Head of caudate nucleus (tissue), 42 donors: ENCODE measurements at places on chromosomes 7 and 10.
A peak's percentile ranks its signal among the peaks of the same experiment; 100 is the strongest.

GRCh38 chr10:48965460-48965859 is 25.8 kb upstream of the LRRC18 start:
- no peak for DNase-seq

DNA sequence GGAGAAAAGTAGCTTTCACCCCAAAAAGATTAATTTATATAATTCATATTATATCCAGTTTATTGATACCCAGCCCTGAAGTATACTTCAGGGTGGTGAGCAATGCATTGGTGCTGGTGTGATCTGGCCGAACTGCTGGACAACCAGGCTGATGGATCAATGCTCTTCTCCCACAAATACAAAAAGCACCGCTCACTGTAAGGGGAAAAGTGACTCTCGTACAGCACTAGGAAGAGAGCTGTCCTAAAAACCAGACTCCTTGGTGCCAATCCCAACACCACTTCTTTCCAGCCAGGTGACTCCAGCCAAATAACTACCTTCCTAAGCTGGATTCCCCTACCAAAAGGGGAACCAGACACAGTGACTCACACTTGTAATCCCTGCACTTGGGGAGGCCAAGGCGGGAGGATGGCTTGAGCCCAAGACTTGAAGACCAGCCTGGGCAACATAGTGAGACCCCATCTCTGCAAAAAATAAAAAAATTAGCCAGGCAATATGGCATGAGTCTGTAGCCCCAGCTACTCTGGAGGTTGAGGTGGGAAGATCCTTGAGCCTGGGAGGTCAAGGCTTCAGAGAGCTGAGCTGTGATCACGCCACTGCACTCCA is 13.1 kb upstream of the TNPO3 start:
- no peak for DNase-seq

GRCh38 chr7:134865001-134865845 is 85.8 kb downstream of the CALD1 start:
- DNase-seq = no peak

DNA sequence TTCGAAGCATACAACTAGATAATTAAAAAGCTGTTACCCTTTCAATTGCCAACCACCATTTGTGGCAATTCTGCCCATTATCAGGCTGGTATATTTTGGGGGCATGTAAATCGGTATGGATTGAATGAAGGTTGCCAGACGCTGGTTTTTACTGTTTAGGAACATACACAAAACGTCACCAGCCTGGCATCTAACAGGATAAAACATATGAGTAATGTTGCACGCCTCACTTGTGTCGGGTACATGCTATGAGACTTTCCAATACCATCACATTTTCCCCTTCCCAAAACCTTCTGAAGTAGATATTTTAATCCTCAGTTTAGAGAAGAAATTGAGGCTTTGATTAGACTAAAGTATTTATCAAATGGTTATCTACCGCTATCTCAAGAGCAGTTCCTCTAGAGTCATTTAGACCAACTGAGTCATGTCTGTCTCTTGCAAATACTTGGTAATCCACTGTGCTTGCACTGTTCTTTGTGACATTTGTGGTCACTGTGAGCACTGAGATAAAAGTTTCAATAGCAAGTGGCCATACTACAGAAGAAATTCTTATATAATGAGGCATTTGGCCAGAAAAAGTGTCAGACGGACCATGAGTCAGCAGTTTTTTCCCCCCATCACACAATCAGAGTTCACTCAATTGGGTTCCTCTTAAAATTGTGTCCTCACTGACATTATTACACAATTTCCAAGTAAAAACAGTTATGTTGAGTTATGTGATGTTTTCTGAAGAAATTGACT is 498.7 kb downstream of the NXPH1 start:
- DNase-seq = no peak

DNA sequence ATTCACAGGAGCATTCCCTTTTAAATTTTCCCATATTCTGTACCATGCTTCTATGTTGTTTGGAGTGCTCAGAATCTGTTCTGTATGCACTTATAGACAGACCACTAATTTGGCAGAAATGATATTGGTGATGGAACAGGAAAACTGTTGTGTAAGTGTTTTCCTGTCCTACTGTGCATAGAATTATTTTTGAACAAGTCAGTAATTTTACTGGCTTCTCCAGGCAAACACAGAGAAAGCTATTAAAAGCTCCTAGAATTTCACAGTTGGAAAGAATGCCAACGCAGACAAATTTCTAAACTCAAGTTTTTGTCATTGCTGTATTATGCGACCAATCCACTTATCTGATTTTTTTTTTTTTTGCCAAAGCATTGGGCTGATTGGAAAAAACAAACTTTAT is 55.7 kb downstream of the ANKMY2 start:
- DNase-seq = no peak

DNA sequence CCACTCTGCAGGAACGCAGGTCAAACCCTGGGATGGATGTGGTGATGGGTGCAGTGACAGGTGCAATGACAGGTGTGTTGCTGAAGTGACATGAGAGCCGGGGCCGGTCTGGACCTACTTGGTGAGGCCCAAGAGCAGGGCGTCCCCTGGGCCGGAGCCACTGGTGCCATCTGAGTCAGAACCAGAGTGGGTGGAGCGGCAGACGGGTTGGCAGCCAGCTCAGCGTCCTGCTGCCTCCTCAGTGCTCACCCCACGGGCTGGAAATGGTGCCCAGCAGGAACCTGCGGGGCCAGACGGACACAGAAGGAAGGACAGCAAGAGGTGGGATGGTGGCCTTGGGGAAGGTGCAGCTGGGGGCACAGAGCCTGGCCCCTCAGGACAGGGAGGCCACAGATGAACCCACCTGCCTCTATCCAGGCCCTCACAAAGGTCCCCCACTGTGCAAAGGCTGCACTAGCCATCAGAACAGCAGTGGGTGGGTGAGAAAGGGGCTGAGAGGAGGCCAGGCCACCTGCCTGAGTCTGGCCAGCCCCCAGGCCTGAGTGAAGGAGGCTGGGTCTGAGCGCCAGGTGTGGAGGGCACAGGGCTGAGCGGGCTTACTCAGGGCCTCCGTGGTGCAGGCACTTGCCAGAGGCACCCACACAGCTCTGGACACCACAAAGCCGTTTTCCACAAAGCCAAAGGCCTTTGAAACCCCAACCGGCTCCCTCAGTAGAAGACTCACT is 129.0 kb upstream of the PPP2R2D start:
- DNase-seq = peak; percentile 24

DNA sequence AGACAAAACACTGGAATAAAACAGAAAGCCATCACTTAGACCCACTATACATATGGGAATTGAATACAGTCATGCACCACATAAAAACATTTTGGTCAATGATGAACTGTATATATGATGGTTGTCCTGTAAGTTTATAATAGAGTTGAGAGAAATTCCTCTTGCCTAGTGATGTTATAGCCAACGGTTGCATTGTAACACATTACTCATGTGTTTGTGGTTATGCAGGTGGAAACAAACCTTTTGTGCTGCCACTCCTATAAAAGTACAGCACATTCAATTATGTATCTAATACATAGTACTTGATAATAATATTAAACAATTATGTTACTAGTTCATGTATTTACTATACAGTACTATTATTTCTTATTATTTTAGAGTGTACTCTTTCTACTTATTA is 381.2 kb upstream of the MBL2 start:
- DNase-seq = no peak

GRCh38 chr7:132193898-132194297 is 382.4 kb downstream of the PLXNA4 start:
- DNase-seq = no peak

- DNase-seq = no peak
Measured at GRCh38 chr7:155198196-155198892, 99.3 kb upstream of the INSIG1 start.

- DNase-seq = no peak
Measured at GRCh38 chr10:6046773-6047611, 15.2 kb downstream of the IL2RA start.
